GM04503 (cell line): ENCODE measurements at places on chromosomes 16 and 17.

DNA sequence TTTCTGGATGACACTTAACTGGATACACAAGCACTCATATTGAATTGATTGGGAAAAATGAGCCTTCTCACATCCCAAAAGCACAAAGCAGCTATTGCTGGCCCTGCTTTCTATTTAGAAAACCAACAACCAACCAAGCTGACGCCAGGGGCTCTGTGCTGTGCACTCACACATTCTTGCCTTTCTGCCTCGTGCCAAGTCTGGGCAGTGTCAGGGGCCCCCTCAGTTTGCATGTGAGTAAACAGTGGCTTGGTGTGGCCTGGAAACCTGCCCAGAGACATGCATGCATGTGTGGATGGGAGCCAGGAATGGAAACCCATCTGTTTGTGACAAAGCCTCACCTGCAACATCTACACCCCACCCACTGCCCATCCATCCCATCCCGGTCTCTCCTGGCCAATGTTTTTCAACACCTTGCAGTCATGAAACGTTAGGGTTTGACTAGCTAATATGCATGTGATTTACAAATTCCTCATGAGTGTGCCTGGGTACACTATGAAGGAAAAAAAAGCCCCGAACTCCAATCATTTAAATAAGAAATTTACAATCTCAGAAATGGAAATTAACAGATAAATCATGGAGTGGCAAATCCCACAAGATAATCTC, 20.4 kb downstream of the MIEF2 start:
- no peak for DNase-seq

DNA sequence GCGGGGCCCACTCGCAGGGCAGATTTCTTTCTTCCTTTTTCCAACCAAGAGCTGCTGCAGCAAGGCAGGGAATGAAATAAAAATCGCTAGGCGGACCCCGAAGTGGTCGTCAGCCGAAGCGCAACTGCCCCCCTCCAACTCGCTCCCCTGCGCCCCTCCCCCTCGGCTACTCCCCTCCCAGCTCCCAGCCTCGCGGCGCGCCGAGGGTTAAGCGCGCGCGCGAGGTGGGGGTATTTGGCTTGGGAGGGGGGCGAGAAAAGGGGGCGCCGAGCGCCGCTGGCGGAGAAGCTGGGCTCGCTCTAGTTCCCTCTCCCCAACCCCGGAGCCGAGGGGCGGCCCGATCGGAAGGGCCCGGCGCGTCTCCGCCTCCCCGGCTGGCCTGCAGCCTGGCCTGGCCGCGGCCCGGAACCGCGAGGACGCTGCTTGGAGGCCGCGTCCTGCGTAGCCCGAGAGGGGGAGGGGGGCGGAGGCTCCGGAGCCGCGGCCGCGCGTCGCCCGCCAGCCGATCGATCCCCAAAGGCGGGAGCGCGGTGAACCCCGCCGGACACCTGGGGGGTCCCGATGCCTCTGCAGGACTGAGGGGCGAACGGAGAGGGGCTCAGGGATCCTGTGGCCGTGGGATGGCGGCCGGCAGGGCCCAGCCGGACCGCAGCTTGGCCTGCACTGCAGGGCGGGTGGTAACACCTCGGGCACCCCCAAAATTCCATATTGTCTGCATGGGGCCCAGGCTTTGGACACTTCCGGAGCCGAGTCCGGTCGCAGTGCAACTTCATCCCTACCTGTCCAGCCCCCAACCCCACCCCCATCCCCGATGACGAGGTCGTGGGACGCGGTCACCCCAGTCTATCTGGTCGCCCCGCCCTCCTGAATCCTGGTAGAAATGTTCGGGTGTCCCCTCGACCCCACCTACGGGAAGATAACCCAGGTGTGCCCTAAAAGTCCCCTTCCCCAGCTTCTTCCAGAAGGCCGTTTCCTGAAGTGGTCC, 4.9 kb upstream of the CBX4 start:
- no peak for DNase-seq

DNA sequence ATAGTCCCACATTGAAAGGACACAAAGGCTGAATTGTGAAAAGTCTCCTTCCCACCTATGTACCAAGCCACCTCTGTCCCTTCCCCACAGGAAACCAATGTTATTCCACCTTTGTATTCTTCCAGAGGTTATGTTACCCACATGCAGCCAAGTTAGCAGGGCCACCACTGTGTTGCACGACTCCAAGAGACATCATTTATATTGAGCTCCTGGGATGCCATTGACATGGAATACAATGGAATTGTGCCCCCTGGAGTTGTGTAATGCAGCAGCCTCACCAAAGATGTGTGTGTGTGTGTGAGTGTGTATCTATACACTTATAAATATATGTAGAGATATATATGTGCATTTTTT, 21.6 kb upstream of the MSI2 start:
- DNase-seq = no peak

DNA sequence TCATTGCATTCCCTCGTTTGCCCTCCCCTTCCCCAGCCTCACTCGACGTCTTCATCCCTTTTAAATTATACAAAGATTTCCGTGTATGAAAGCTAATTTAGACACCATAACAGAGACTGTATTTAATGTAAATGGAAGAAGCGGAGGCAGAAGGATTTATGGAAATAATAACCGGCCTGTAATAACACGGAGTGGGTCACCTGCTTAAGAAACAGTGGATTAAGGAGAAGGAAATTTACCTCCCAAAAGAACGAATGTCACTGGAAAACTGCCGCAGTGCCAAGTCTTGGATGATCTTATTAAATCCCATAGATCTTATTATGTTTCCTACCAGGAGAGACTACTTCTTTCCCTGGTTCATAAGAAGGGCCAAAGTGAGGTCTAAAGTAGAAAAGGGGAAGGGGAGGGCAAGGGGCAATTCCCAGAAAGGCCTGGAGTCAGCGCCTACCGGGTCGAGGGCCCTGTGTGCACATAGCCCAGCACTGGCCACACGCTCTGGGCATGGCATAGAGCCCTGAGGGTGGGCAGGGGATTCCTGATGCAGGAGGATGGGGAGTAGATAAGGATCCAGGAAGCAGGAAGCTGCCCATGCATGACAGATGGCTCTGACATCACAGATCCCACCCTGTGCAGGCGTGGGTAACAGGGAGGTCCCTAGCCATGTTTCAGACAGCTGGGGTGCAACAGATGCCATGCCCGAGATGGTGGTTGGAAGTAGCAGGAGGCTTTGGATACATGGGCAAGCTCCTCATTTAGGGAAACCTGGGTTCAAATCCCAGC, 56.2 kb upstream of the RPL38 start:
- DNase-seq = no peak

- no peak for DNase-seq
Measured at GRCh38 chr17:51180486-51180885, 14.3 kb downstream of the NME2 start.

DNA sequence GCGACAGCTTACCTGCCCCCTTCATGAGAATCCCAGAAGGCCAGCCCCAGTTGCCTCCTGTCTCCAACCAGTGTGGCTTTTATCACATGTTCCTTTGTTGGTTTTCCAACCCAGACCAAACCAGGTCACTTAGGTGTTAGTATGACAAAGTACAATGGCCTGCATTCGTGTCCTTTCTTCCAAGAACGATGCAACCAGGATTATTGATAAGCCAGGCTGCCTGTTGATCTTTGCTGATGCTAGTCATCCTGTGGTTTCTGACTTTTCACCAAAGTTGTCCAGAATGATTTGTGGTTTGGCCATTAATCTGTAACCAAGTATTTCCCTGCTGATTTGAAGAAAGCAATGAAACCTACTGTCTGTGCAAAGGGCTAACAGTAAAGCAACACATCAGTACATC, 191.4 kb downstream of the CYLD start:
- DNase-seq = no peak

- no peak for DNase-seq
Measured at GRCh38 chr17:52149626-52150025, 8.9 kb downstream of the CA10 start.
